ENCODE measurements at places on chromosomes 7 and 10. TPM values are rescaled to one million over a fixed set of nuclear protein-coding genes. Genes with fewer than 3 reads are reported as not detected.

GRCh38 chr7:82126576-82126975, 317.0 kb downstream of the CACNA2D1 start:
- DNase-seq = no peak

GAD2 gene
- polyA plus RNA-seq = 2.9 TPM

SLC26A5 gene
- polyA plus RNA-seq = 0.75 TPM

GRCh38 chr7:82506702-82507101, 63.1 kb upstream of the CACNA2D1 start:
- no peak for DNase-seq

GTF2IRD1 gene
- polyA plus RNA-seq = 65.9 TPM

DNA sequence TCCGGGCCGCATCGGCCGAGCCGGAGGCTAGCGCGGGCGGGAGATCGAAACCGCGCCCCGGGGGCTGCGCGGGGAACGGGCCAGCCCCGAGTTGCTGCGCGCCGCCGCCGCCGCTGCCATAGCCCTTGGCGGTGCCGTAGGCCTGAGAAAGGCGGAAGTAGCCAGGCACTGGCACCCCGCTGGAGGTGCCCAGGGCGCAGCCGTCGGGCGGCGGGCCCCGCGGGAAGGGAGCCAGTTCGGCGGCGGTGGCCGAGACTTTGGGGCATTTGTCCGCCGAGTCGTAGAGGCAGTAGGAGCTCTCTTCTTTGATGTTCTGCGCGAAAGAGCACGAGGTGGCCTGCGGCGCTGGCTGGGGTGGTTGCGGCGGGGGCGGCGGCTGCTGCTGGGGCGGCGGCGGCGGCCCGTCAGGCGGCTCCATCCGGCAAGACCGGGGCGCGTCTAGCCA, 587 bp downstream of the HOXA10 start:
- DNase-seq = no peak

RBAK gene
- polyA plus RNA-seq = 28.8 TPM

ASZ1 gene
- not detected for polyA plus RNA-seq

All from left kidney (tissue), 8 donors.